ENCODE measurements at places on chromosomes 12 and 14.

- no peak for ATAC-seq
These were observed 10.7 kb downstream of the UBE3B start for GRCh38 chr12:109488051-109488665.

- no peak for ATAC-seq
These were observed 53.6 kb downstream of the PPFIA2 start for GRCh38 chr12:81705586-81705985.

DNA sequence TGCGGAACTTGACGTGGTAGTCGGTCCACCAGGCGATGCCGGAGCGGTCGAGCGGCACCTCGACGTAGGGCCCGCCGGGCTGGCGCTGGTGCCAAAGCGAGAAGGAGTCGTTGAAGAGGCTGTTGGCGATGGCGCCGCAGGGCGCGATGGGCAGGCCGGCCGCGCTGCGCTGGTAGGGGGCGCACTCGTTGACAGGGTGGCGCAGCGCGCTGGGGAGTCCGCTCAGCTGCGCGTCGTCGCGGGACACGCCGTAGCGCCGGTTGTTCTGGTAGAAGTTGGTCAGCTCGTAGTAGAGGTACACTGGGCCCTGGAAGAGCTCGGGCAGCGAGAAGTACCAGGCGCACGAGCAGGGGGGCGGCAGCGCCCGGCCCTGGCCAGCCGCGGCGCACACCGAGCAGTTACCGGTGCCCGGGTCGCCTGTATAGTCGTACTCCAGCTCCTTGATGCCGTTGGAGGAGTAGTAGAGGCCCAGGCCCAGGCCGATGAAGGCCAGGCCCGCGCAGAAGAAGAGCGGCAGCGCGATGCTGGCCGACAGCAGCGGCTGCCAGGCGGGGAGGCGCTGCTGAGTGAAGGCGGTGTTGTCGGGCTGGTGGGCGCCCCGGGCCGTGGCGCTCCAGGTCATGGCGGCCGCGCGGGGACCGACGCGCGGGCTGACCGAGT lies 482 bp downstream of the TMEM30B start:
- peak; percentile 84 for ATAC-seq

DNA sequence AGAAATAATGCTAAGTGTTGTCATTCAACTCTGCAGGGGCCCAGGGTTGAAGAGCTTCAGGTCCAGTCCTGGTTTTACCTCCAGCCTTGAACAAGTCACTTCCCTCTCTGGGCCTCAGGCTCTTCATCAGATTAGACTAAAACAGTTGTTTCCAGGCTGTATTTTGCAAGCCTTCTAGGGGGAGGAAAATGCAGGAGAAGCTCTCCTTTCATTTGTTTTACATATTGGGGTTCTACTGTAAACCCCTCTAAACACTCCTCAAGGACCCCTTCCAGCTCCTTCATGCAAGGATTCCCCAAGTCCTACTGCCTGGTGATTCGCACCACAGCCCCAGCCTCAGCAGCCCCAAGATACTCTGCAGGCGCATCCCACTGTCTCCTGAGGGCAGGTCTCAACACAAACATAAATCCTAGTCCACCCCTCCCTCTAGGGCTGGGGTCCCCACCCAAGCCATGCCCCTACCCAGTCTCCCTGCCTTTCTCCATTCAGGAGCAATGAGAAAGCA lies 2.7 kb downstream of the SDR9C7 start:
- no peak for ATAC-seq

GRCh38 chr14:39122330-39123138 lies 8.4 kb downstream of the GEMIN2 start:
- ATAC-seq = no peak

DNA sequence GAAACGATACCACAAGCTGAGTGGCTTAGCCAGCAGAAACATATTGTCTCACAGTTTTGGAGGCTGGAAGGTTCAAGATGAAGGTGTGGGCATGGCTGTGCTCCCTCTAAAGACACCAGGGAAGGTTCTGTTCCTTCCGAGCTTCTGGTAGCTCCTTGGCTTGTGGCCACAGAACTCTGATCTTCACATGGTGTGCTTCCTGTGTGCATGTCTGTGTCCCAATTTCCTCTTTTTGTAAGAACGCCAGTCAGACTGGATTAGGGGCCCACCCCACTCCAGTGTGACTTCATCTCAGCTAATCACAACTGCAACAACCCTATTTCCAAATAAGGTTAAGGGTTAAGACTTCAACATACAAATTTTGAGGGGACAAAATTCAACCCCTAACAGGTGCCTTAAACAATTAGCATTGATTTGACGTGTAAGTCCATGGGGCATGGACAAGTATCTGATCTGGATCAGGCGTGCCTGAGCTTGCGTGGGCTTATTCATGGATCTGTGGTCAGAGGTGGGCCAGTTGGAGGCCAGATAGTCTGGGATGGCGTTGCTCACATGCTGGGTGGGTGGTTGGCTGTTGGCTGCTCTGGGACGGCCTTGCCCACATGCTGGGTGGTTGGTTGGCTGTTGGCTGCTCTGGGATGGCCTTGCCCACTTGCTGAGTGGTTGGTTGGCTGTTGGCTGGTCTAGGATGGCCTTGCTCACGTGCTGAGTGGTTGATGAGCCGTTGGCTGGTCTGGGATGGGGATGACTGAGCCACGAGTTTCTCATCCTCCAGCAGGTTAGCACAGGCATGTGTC lies 88.5 kb downstream of the LGMN start:
- ATAC-seq = no peak

DNA sequence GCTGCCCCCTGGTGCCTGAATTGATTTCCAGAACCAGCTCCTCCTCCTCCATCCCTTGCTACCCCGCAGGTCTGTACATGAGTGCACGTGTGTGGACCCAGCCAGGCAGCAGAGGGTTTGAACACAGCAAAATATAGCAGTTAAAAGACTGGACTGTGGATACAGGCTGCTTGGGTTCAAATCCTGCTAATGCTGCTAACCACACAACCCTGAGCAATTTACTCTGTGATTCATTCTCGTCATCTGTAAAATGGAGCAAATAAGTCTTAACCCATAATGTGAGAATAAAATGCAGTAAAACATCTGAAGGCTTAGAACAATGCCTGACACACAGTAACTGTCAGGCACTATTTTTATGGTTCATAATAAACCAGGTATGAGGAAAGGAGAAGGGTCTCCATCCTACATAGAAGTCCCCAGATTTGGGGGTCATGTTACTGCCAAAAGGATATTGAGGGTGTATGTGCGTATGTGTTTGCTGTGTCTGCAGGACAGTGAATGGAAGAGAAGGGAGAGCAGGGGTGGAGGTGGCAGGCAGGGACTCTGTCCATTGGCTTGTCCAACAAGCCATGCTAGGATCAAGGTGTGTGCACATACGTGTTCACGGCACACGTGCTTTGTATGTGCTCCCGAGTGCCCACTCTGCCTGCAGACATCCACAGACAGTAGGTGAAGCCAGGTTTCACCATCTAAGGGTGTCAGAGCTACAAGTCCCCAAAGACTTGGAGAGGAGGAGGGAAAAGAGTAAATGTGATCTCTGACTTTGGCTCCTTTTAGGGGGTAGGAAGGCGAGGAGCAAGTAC lies 1.5 kb upstream of the STAT6 start:
- peak; percentile 95 for ATAC-seq

- no peak for ATAC-seq
These were observed 5.7 kb downstream of the TMEM19 start for GRCh38 chr12:71691504-71692129.

- ATAC-seq = no peak
These were observed 217.0 kb downstream of the KIF26A start for GRCh38 chr14:104355101-104356019.

DNA sequence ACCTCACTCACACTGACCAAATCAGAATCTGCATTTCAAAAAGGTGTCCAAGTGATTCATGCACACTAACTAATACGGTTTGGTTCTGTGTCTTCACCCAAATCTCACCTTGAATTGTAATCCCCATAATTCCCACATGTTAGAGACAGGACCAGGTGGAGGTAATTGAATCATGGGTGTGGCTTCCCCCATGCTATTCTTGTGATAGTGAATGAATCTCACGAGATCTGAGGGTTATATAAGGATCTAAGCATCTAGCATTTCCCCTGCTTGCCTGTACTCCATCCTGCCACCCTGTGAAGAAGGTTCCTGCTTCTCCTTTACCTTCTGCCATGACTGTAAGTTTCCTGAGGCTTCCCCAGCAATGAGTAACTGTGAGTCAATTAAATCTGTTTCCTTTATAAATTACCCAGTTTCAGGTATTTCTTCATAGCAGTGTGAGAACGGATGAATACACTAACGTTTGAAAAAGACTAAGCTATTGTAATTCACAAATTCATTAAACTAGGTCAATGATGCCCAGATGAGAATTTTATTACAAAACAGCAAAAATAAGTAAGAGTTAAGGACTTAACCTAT lies 759.1 kb downstream of the GALC start:
- no peak for ATAC-seq

DNA sequence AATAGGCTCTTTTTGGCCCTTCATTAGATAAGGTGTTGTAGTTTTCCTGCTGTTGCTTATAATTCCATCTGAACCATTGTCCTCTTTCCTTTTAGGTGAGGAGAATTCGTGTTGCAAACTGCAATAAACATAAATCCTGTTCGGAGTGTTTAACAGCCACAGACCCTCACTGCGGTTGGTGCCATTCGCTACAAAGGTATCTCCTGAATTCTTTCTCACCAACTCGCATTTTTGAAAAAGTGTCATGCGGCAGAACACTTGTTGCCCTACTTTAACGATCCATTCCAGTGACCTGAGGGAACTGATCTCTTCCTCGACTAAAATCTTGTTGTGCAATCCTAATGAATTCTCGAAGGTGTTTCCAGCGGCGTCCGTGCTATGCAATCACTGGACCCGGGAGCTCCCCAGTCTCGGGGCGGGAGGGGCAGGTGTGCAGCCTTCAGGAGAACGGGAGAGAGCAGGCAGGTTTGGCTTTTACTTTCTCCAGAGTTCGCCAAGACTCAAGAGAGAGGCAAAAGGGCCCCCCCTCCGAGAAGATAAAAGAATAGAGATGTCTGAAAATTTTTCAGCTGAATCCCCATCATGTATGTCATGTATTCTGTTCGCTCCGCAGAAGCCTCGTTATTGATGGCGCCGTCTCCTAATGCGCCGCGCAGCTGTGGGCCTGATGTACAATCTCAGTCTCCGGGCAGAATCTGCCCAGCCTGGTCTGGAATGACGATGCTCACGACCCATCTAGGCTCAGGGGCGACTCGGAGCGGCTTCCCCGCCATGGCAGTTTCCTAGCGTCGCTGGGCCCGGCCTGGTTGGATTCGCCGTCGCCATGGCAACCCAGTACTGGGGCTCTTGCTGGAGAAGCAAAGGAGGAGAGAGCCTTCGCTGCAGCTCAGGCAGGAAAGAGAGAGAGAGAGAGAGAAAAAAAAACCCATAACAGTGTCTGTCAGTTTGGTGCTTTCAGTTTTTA lies 38.2 kb downstream of the PLXNC1 start:
- ATAC-seq = peak; percentile 90

DNA sequence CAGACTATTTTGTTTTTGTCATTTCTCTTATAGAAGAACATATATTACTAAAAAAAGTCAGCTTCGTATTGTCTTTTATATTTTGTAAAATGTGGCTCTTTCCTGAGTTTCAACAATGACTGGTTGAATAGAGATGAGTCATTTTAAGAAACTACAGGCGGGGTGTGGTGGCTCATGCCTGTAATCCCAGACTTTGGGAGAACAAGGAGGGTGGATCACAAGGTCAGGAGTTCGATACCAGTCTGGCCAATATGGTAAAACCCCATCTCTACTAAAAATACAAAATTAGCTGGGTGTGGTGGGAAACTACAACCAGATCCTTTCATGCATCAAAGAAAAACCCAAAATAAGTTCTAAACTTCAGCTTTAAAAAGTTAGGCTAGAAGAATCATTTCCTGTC lies 28.8 kb downstream of the HECTD4 start:
- ATAC-seq = no peak

GRCh38 chr12:6212086-6212485 lies 11.9 kb downstream of the CD9 start:
- ATAC-seq = no peak

GRCh38 chr12:43282106-43282505 lies 269.9 kb downstream of the ADAMTS20 start:
- ATAC-seq = no peak

DNA sequence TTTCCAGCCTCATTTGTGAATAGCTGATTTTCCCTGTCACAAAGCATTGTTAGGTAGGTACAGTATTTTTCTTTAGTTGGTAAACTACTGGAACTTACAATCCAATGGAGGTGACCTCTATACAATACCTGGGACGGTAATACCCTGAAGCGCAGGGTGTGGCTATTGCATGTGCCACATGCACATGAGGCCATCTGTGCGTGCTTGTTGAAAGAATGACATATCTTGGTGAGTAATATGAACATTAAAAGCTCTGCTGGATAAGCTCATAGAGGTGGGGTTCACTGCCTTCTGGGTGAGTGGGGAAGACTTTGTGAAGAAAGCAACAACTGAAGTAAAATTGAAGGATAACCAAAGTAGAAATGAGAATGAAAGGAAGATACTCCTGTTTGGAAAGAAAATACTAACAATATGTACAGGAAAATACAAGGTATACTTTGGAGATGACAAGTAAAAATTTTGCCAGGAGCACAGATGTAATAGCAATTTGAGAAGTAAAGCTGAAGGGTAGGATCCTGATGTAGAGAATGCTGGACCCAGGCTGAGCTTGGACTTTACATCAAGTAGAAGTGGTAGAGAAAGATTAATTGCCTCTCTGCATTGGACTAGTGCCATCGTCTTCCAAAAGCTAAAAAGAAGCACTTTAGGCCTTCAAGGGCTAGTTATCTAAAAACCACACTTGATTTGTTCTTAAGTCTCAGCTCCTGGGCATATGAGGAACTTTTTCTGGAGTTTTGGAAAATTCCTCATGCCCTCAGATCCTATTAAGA lies 97.1 kb downstream of the SLC38A6 start:
- ATAC-seq = no peak

GRCh38 chr14:37143475-37143874 lies 28.9 kb downstream of the SLC25A21 start:
- ATAC-seq = no peak

DNA sequence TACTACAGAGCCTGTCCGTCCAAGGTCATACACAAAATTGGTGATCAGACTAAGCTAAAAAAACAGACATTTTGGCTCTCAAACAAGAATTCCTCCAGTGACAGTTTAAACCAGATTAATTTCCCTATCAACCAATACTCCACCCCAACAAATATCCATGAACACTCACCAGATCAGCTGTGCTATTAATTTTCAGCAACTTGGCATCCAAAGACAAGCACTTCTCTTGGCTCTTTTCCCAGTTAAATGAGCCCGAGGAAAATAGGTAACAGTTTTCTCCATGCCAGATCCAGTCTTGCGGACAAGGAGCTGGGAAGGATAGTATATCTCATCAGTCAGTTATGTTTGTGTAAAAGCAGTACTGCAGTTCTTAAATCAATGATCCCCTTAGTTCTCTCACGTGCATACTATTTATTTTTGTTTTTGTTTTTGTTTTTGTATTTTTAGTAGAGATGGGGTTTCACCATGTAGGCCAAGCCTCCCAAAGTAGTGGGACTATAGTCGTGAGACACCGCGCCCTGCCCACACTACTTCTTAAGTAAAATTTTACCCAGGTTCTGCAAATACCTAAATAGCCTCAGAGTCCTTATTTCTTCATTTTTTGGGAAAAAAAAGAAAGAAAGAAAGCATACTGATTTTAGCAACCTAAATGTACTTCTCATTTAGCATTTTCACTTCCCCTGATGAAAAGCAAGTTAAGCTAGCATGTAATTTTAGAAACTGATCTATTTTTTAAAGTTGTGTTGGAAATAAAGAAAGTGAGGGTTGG lies 11.1 kb downstream of the OLR1 start:
- ATAC-seq = no peak

- ATAC-seq = no peak
These were observed 15.2 kb upstream of the CSRNP2 start for GRCh38 chr12:51098611-51099010.

GRCh38 chr12:113456761-113457160 lies 14.9 kb downstream of the LHX5 start:
- no peak for ATAC-seq

GRCh38 chr12:64036414-64036813 lies 185.7 kb downstream of the KICS2 start:
- ATAC-seq = peak; percentile 48

GRCh38 chr12:53808023-53808705 lies 56.4 kb upstream of the CISTR start:
- ATAC-seq = no peak

Data from SK-N-SH treated with all-trans-retinoic acid at 6 μM for 48 hours (cell line).